ENCODE measurements at places on chromosomes 2 and 18. TPM values are rescaled to one million over a fixed set of nuclear protein-coding genes. Genes with fewer than 3 reads are reported as not detected.

DNA sequence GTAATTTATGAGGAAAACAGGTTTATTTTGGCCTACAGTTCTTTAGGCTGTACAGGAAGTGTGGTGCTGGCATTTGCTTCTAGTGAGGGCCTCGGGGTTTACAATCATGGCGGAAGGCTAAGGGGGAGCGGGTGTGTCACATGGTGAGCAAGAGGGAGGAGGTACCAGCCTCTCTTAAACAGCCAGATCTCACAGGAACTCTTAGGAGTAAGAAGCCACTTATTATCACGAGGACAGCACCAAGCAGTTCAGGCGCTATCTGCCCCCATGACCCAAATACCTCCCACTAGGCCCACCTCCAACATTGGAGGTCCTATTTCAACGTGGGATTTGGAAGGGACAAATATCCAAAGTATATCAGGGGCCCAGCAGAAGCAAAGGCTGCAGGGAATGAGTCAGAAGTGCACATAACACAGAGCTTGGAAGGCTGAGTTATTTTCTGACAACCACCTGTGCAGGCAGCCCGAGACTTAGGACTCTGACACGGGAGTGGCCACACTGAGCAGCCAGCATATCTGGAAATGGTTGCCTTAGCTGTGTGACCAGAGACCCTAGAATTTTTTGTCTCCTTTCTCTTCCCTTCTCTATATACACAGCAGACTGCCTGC lies 170.9 kb downstream of the PRPF40A start:
- no peak for DNase-seq

DNA sequence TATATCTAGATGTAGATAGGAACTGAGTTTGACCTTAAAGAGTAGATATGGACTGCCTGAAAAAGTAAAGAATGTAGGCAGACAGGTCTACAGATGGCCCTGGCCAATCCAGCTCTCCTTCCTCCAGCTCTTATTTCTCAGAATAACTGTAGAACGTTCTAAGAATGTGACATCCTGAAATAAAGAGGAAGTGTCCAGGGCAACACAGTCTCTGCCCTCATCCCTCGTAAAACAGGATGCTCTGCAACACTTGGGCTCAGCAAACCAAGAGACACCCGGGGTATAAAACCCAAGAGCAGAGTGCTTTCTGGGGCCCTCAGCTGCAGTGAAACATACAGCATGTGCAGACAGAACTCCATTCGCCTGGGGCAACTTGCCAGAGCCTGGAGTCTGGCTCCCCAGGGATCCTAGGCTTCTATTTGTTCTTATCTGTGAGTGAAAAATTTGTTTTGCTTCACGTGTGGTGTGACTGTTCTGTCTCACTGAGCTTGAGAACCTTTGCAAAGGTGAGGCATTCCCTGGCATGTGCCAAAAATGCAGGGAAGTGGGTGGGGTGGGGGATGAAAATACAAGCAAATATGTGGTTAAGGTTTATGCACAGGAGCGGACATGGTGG lies 401.0 kb downstream of the SETBP1 start:
- no peak for DNase-seq

DNA sequence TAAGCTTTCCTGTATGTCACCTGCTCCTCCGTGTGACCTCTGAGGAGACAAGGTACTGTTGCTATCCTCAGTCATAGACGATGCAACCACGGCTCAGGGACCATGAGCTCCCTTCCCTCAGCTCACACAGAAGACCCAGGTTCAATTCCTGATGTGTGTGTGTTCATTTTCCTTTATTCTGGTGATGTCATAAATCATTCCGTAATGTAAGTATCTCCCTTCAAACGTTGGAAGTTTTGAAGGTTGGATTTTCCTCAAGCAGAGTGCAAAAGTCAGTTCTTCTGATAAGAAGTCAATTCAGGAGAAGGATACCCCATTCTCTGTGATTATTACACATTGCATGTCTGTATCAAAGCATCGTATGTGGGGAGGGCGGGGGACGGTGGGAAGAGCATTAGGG lies 118.9 kb upstream of the FAM136A start:
- no peak for DNase-seq

- no peak for DNase-seq
These were observed 303.9 kb downstream of the ZEB2 start for GRCh38 chr2:144215701-144216675.

DNA sequence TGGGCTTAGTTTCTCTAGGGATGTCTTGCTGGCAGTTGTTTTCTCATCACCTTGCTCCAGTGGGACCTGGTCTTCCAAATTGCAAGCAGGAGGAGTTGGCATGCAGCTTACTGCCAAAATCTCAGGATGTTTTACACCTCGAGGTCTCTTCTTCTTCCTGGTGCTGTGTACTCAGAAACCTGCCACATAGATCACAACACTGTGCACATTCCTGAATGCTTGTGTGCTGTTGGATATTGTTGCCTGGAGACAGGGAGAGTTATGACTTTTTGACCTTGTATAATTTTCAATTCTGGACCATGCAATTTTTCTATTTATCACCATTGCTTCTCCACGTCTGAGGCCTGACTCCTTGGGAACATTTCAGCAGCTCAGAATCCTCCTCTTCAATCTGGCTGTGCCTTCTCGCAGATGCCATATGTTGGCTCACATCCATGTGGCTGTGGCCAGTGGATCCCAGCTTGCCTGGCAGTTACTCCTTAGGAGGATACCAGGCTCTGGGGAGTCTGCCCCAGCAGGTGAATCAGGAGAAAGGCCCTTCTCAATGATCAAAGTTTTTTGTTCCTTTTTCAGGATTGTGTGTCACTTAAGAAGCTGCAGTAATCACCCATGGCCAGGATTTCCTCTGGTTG lies 489.3 kb downstream of the TSN start:
- DNase-seq: no peak

DNA sequence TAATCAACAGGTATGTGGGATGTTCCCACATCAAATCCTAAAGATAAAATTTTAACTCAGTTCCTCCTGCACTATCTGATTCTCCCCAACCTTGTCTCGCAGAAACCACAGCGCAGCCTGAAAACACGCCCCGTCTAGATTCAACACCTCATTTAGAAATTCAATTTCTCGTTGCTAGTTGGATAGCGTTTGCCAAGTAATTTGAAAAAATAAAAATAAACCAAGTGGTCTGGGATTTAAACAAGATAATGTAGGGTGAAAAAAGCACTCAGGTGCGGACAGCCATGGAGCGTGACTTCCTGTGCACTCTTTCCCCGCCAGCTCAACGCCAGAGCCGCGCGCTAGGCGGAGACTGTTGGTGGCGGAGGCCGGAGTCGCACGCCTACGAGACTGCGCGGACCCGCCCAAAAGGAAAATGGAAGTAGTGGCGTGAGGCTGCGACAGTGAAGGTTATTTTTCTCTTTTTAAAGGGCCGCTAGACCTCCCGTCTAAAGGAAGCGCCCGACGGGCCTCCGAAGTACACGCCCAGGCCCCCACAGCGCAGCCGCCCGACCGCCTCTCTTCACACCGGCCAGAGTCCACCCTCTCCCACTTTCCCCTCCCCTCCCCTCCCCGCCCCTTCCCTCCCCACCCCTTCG lies 615 bp upstream of the CCNT2 start:
- DNase-seq: no peak

GRCh38 chr2:113221846-113222245 lies 48.1 kb downstream of the PSD4 start:
- DNase-seq: no peak

C2orf66 gene
- not detected for polyA plus RNA-seq
